Sigmoid colon (tissue), 7 donors: ENCODE measurements at places on chromosomes 3 and 15. TPM values are rescaled to one million over a fixed set of nuclear protein-coding genes. Genes with fewer than 3 reads are reported as not detected.

- no peak for DNase-seq
Measured at GRCh38 chr3:177106184-177106583, 91.1 kb downstream of the TBL1XR1 start.

PTH1R gene
- total RNA-seq, result 3.6 TPM

TRAT1 gene
- not detected for total RNA-seq

DNA sequence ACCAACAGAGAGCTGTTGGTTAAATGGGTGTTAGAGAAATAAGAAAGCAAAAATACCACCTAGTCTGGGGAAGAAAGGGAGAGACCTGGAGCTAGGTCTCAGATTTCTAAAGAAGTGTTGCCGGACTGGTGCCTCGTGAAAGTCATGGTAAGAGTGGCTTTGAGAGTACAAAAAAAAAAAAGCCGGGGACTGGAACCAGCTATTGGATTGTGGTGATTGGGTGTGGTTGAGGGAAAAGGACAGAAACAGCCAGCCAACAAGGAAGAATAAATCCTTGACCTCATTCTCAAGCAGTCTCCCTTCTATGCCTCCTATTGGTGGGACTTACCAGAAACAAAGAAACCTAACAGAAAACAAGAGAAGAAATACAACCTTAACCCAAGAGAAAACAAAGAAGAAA lies 346.4 kb upstream of the KCNMB2 start:
- no peak for DNase-seq

DNA sequence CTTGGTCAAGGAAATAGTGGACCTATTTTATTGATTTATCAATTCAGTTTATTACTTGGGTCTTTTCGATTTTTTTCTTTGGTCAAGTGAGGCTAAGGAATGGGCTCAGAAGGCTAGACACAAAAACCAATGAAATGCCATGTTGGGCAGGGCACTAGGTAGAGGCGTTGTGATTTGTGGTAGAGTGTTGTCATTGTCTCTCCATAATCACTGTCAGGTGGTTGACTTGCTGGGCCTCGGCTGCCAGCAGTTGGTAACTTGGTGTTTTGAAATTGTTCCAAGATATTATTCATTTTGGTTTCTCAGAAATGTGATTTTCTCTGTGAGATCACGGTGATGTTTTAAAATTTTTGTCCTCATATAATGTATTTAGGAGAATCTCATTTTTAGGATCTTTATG lies 173.6 kb downstream of the KLHL25 start:
- DNase-seq, result no peak

- DNase-seq, result peak; percentile 82
Measured at GRCh38 chr15:52256366-52256765, 39.2 kb downstream of the MYO5C start.

SENP8 gene
- 1.8 TPM for total RNA-seq

- peak; percentile 61 for DNase-seq
Measured at GRCh38 chr15:77541421-77542181, 91.1 kb downstream of the LINGO1 start.

CEMIP gene
- not detected for total RNA-seq

IQCH gene
- total RNA-seq, result 1.2 TPM

GRCh38 chr3:139016430-139017048 lies 4.2 kb downstream of the PRR23B start:
- no peak for DNase-seq

DNA sequence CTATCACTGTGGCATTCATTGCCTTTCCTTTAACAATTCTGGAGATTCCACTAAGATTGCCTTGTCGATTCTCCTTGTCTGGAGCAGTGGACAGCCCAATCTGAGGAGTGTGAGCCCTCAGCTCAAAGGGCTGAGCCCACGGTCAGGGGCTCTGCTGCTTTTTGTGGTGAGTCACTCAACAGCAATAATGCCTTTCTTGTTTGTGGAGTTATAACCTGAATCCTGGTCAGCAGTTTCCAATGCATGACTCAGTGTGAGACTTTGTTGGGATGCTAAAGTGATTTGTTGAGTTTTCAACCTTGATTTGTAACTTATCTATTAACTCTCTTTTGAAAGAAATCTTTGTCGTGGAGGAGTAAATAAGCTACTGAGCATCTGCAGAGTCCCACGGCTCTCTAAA lies 183.5 kb downstream of the TJP1 start:
- DNase-seq, result no peak

DNA sequence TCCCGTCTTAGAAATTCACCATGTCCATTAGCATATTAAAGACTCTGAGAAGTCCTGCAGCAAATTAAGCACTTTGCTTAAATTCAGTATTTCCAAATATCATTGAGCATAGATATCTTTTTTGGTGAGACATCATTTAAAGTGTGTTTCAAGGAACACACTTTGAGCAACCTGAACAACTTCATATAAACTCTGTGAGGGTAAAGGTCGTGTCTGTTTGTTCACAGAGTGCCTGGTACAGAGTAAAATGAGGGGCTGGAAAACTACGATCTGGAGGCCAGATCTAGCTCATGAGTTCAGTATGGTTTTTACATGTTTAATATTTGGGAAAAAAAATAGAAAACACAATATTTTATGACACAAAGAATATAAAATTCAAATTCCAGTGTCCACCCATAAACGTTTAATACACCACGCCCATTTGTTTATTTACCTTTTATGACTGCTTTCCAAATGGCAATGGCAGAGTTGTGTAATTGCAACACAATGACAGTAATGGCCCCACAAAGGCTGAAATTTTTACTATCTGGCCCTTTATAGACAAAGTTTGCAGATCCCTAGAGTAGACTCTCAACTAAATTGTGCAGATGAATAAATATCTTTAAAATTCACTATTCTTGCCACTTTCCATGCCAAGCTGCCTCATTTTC lies 67.4 kb downstream of the SNTN start:
- no peak for DNase-seq

- no peak for DNase-seq
Measured at GRCh38 chr15:90814191-90814821, 54.1 kb upstream of the FURIN start.

DNA sequence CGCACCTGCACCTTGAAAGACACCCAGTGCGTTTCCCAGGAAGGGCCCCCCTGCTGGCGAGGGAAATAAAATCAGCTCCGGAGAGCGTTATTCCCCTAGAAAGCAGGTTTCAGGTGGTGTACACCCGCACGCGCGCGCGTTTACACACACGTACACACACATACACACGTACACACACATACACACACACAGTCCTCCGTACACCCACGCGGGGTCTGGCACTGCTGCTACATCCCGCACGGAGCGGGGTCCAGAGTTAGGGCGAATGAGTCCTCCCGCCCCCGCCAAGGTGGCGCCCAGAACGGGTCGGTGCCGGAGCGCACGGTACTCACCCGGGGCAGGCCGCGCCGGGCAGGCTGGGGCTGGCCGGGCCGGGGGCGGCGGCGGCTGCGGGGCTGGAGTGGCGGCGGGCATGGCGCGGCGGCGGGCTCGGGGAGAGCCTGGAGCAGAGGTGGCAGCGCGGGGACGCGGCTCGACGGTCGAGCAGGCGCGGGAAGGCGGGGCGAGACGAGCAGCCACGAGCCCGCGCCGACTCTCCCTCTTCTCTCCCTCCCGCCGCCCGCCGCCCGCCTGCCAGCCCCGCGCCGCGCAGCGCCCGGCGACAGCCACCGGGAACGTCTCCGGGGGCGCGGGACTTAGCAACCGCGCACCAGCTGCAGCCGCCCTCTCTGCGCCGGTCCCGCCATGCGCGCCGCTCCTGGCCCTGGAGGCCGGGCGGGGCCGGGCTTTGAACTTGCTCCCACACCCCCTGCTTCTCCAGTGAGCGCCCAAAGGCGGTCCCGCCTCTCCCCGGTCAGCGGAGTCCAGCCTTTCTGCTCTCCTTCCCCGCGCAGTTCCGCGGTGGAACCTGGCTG lies at the start of gene DCLK3:
TSS of gene DCLK3 (minus strand) at position 704 of the 854 bp plus-strand sequence. CDS start at position 414, 290 bp downstream.
- no peak for DNase-seq

DNA sequence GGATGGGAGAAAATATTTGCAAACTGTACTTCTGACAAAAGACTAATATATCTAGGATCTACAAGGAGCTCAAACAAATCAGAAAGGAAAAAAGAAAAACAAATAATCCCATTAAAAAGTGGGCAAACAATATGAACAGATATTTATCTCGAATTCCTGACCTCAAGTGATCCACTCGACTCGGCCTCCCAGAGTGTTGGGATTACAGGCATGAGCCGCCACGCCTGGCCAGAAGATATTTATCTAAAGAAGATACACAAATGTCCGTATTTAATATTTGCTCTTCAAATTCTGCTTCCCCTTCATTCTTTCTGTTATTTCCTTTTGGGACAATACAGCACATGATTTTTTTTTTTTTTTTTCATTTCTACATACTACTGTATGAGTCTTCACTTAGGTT lies 151.7 kb upstream of the GRM7 start:
- DNase-seq, result no peak

DNA sequence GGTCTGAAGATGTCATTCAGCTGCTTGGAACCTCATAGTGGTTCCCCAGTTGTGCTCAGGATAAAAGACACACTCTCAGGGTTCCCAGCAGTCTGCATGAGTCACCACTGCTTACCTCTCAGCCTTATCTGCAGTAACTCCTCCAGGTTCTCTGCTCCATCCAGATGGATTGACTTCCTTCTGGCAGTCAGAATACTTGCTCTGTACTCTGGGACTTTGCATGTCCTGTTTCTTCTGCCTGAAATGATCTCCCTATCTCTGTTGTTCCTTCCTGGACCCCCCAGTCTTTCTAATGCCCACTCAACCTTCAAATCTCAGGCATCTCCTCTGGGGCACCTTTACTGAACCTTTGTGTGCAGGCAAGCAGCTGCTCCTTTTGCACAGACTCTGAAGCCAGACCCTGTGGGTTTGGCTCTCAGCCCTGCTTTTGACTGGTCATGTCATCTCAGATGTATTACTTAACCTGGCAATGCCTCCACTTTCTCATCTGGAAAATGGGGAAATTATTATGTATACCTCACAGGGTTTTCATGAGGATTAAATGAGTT lies 38.4 kb downstream of the ITPR1 start:
- DNase-seq, result no peak

GRCh38 chr3:42732196-42732828 lies 29.7 kb upstream of the HHATL start:
- peak; percentile 62 for DNase-seq

DNA sequence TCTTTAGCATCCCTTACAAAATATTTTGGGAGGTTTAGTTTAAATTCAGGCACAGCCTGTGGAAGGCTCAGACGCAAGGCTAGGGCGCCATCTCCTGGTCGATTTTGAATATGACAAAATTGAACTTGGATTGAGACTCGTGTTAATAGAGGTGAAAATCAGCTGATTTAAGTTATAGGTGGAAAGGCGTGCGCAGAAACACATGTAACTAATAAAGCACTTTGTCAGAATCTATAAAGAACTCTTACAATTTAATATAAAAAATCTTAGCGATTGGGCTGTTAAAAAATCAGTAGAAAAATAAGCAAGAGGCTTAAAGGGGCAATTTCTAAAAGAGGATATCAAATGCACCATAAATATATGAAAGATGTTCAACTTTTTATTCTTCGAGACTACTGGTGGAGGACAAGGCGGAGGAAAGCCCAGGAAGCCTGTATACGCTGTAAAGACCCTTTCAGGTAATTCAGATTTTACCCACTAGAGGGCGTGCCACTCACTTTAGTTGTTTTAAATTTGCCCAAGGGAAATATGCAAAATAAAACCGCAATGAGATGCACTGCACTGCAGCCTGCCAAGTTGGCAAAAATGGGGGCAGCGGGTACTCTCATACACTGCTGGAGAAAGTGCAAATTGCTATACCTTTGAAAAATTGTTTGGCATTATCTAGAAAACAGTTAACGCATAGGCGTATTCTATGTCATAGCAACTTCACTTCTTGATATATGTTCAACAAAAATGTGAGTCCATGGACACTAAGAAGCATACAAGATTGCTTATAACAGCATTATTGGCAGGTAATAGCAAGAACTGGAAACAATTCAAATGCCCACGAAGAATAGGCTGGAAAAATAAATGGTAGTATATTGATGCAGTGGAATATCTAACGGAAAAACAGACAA lies 64.7 kb downstream of the SLC30A4 start:
- peak; percentile 78 for DNase-seq

MASP1 gene
- 192 TPM for total RNA-seq
